ENCODE measurements at places on chromosomes 5 and 9. TPM values are rescaled to one million over a fixed set of nuclear protein-coding genes. Genes with fewer than 3 reads are reported as not detected.

CATSPER3 gene
- total RNA-seq = 0.99 TPM

FOXD4 gene
- not detected for total RNA-seq

BSPRY gene
- total RNA-seq = 10.2 TPM

FYB1 gene
- 17.9 TPM for total RNA-seq

CRB2 gene
- 0.05 TPM for total RNA-seq

CBY3 gene
- total RNA-seq = not detected

G3BP1 gene
- total RNA-seq = 209 TPM

CD74 gene
- 1,068 TPM for total RNA-seq

SCAMP1 gene
- 41.1 TPM for total RNA-seq

GDA gene
- total RNA-seq = 6.6 TPM

SPATA31A7 gene
- not detected for total RNA-seq

PCDHA6 gene
- 0.96 TPM for total RNA-seq

OR1N1 gene
- not detected for total RNA-seq

NAIP gene
- total RNA-seq = 30.5 TPM

PKN3 gene
- total RNA-seq = 11.1 TPM

PCDHB4 gene
- 2.2 TPM for total RNA-seq

PCDHGA5 gene
- total RNA-seq = 4.6 TPM

IL4 gene
- total RNA-seq = not detected

IGIP gene
- total RNA-seq = 15.9 TPM

SPATA31C1 gene
- not detected for total RNA-seq

CERT1 gene
- total RNA-seq = 51.7 TPM

OLFML2A gene
- 13.1 TPM for total RNA-seq

PCDHGA10 gene
- total RNA-seq = 7.4 TPM

CYSTM1 gene
- 99.1 TPM for total RNA-seq

CCNO gene
- 16.5 TPM for total RNA-seq

ARID3C gene
- total RNA-seq = not detected

SEMA6A gene
- 37.8 TPM for total RNA-seq

SLC6A19 gene
- total RNA-seq = not detected

PGM5 gene
- total RNA-seq = 173 TPM

SH3RF2 gene
- 9.5 TPM for total RNA-seq

ZNF883 gene
- 1.7 TPM for total RNA-seq

SH2D3C gene
- 15.7 TPM for total RNA-seq

CAMK2A gene
- total RNA-seq = 1.4 TPM

RXFP3 gene
- total RNA-seq = not detected

RABL6 gene
- 60.2 TPM for total RNA-seq

SH3PXD2B gene
- 39.8 TPM for total RNA-seq

IQGAP2 gene
- total RNA-seq = 9.7 TPM

GARNL3 gene
- total RNA-seq = 59.0 TPM

All from ureter (tissue), 1 donor.